ENCODE measurements at places on chromosomes 3 and 15.

DNA sequence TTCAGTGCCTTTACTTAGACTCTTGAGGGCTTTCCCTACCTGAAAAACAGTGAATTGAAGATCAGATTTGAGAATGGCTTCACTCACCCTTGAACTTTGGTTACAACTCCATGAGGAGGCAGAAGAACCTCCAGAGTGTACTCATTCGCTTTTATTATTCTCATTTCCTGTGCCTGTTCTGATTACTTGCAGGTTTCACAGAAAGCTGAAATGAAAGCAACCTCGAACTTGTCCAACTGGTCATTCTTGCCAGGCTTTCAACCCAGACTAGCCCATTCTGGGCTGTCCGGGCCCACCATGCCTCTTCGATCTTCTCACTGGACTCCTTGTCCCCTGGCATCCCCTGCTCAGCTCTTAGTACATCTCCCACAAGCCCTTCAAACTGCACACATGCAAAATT lies 20.2 kb upstream of the THUMPD3 start:
- DNase-seq, result no peak

DNA sequence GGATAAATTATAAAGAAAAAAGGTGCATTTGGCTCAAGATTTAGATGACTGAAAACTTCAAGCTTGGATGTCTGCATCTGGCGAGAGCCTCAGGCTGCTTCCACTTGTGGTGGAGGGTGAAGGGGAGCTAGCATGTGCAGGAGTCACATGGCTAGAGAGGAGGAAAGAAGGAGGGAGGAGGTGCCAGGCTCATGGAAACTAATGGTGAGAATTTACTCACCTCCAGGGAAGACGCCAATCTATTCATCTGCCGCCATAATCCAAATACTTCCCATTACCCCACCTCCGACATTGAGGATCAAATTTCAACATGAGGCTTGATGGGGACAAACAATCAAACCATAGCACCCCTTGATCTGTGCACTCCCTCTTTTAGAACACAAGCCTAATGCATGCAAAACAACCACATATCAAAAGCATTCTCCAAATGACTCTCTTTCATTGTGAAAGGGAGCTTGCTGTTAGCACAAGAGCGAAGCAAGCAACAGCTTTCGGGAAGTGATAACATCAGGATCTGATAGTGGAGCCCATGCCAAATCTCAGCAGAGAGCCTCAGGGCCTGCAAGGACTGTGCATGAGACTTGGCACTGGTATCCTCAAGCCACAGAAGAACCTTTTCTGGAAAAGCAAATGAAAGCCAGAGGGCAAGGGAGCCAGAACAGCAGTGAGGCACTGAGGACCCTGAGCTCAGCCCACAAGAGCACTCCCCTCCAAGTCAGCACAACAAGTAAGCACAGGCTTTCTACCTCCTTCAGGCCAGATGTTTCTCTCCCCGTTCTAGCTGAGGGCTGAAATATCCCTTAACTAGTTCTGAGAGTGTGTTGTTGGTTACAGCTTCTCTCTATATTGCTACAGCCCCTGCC lies 50.2 kb upstream of the THBS1 start:
- no peak for DNase-seq

DNA sequence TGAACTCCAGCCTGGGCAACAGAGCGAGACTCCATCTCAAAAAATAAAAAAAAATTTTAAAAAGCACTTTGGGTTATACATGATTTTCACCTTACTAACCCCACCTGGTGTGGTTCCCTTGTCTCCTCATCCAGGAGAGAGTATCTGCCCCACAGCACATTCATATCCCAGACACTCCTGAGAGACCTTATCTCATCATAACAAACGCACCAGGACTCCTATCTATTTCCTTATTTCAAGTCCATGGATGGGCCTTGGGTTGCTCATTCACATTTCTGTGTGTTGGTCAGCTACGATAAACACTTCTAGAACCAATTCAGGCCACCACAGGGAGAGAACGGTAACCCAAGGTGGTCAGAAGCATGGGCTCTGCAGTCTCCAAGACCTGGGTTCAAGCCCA lies 88.6 kb upstream of the SPATA12 start:
- DNase-seq, result no peak

DNA sequence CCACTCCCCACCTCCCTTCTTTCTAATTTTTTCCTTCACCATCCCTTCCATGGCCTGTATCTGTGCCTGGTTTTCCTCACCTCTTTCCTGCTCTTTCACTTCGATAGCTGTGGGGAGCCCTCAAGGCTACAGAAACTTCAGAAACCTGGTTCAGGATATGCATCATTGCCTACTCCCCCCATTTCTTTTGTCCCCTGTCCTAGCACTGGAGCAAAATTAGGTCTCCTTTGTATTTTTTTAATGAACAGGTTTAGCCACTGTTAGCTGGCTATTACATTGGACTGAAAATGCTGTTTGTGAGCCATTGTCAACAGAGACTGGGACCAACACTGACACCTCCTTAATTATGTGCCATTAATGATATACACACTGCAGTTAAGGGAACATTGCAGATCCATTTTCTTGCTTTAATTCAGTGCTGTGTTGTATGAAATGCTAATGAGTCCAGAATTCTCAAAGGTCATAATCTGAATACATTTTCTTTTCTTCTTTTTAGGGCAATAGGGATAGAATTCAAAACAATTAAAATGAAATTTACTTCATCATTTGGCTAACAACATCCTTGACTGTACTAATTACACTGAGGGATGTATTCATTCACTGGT lies 138.6 kb downstream of the PDCD6IP start:
- no peak for DNase-seq

- DNase-seq, result no peak
Measured at GRCh38 chr15:79962178-79962577, 8.8 kb downstream of the BCL2A1 start.

DNA sequence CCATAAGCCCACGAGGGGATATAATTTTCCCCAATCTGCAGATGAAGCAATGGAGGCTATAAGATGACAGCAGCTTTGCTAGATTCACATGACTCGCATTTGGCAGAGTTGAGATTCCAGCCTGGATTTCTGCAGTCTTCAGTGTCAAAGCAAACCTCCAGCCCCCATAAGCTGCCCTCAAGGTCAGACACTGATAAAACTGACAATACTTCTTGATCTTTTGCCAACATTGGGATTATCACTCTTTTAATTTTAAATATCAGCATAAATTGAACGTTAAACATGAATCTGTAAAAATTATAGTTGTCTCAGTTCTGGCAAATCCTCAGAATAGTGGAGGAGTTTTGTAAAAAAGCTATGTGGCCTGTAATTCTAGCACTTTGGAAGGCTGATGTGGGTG lies 234.1 kb upstream of the TRIM42 start:
- no peak for DNase-seq

GRCh38 chr15:75104804-75105557 lies 81.6 kb downstream of the PPCDC start:
- DNase-seq, result peak; percentile 29

GRCh38 chr3:132659000-132659364 lies 627 bp downstream of the ACAD11 start:
- no peak for DNase-seq

- DNase-seq, result no peak
Measured at GRCh38 chr15:57156210-57156884, 220.0 kb upstream of the CGNL1 start.

DNA sequence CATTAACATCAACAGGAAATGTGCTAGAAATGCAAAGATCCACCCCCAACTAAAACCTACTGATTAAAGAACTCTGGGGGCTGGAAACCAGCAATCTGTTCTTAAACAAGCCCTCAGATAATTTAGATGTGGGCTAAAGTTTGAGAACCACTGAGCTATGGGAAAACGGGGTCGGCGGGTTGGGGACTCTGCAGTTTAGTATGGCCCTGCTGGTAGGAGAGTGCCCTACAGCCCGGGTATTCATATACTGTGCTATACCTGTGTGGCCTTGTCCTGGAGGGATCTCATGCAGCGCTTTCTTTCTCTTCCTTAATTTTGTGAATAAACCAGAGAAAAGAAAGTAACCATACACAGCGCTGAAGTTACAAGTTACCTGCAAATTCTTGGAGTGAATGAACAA lies 189.7 kb upstream of the GBE1 start:
- DNase-seq, result no peak

DNA sequence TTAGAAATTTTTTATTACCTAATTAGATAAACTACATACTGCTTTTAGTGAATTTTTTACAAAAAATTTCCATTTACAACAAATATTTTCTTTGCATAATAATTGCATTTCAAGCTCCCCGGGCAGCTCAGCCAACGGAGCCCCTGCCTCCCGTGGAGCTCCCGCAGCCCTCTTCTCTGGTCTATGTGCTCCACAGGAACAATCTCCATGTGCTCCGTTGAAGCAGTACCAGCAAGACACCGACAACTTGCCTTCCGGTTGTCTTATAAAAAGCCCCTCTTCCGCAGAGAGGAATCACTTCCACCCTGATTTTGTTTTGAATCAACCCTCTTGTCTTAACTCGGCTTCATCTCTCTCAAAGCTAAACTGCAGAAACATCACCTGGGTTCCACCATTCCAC lies 46.9 kb upstream of the CHD2 start:
- DNase-seq, result no peak

DNA sequence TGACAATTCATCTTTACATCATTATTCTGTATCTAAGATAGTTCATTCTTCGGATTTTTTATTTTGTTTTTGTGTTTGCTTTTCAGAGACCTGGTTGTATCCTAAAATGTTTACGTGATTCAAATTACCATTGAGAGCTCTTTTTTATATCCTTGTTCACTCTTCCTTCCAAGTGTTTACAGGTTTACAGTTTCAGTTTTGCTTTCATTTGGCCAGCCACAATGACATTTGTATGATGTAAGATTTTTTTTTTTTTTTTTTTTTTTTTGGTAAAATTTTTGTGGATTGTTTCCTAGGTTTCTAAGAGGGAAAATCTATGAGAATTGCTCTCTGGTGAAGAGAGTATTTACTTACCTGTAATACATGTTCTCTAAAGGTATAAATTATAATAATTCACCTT lies 55.0 kb downstream of the SETD5 start:
- DNase-seq, result no peak

GRCh38 chr3:190132371-190132770 lies 11.7 kb upstream of the P3H2 start:
- no peak for DNase-seq

DNA sequence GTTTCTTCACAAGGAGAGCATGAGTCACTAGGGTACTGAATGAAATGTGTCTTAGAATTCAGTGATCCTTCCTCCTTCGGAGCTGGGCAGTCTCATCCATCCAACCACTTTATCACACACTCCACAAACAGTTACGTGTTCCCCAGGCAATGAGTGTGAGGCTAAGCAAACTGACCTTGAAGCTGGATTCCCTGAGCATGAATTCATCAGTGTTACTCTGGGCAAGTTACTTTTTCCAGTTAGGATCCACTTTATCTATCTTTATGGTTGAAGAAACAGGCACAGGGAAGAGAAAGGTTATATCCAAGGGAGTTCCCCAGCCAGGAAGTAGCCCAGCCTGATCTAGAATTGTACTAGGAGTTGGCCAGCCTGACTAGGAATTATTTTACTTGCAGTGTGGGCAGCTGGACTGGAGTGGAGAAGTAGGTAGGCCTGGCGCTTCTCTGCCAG lies 17.1 kb upstream of the GCNT3 start:
- DNase-seq, result peak; percentile 42

DNA sequence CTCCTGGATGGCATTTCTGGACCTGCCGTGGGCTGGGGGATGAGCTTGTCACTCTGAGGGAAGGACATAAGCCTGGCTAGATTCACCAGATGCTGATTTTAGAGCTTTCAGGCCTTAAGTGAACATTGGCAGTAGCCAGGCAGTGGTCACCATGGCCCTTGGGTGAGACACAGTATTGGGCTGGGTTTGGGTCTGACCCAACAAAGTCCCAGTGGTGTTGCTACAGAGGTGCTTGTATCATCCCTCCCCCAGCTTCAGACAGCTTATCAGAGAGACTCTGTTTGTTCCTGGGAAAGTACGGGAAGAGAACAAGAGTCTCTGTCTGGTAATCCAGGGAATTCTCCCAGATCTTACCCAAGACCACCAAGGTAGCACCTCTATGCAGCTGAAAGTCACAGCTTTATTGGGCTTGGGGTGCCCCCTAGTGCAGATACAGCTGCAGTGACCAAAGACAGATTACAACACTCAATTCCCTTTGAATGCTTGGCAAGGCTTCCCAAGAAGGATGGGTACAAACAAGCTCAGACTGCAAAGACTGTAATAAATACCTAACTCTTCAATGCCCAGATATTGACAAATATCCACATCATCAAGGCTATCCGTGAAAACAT lies 9.8 kb upstream of the RUVBL1 start:
- no peak for DNase-seq

- no peak for DNase-seq
Measured at GRCh38 chr3:167811031-167811430, 75.5 kb downstream of the SERPINI1 start.

DNA sequence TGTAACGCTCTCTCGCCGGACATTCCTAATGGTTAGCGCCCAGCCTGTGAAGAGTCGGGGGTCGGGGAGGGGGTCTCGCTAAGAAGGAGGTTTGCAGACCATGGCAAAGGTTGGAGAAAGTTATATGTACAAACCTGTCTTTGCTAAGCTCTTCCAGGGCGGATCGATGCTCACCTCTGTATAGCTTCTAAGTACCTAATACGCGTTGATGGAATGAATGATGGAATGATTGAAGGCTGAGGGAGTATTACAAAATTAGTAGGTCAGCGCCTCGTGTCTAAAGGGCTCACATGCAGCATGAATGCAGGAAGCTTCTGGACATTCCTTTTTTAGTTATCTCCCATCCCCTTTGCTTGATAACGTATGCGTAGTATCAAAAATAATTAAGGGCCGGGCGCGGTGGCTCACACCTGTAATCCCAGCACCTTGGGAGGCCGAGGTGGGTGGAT lies 305 bp upstream of the KPNA1 start:
- no peak for DNase-seq

DNA sequence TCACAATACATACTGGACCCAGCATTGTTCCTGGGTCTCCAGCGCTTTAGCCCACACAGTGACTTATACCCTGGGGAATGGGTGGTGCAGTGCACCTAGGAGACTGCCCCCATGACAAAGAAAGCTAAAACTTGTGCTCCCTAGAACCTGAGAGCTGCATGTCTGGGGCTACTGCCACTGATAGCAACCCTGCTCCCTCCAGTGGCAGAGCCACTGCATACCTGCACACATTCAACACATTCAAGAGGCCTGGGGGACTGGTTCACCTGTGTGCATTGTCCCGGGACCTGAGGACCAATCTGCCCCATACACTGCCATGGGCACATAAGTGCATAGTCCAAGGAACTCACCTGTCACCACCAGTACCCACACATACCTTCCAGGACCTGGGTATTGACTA lies 302.7 kb upstream of the MANF start:
- DNase-seq, result no peak

DNA sequence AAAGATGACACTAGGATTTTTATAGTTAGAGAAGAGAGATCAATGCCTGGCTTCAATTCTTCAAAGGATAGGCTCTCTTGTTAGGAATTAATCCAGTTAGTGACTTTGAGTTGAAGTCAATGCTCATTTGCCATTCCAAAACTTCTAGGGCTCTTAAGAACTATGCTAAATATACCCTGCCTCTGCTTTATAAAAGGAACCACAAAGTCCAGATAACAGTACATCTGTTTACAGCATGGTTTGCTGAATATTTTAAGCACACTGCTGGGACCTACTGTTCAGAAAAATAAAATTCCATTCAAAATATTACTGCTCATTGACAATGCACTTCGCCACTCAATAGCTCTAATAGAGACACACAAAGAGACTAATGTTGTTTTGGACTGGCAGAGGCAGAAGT lies 786.6 kb upstream of the DPPA4 start:
- DNase-seq, result no peak
